ENCODE measurements at places on chromosomes 5 and 9.

DNA sequence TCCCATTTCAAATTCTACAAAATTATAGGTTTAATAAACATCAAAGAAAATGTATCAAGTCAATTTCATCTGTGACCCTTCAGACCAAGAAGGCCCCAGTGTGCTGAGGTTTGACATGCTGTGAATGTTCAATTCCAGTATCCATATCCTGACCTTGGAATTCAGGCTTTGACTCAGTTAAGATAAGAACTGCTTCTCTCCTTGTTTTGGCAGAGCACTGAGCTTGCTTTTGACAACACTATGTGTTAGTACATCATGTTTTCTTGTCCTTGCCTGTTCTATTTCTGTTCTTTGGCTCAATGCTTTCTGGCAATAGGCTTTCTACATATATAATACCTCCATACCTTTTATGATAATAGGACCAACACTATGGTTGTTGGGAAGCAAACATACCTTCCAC, 105.6 kb downstream of the PLCXD3 start:
- no peak for DNase-seq

GRCh38 chr9:27491154-27491553, 32.9 kb upstream of the IFNK start:
- peak; percentile 4 for DNase-seq

- no peak for DNase-seq
Observed at GRCh38 chr9:86843206-86843605, 104.1 kb downstream of the GAS1 start.

GRCh38 chr9:89375191-89375760, 57.0 kb downstream of the SECISBP2 start:
- peak; percentile 40 for DNase-seq

- no peak for DNase-seq
Observed at GRCh38 chr5:66987949-66988838, 208.4 kb downstream of the CD180 start.

DNA sequence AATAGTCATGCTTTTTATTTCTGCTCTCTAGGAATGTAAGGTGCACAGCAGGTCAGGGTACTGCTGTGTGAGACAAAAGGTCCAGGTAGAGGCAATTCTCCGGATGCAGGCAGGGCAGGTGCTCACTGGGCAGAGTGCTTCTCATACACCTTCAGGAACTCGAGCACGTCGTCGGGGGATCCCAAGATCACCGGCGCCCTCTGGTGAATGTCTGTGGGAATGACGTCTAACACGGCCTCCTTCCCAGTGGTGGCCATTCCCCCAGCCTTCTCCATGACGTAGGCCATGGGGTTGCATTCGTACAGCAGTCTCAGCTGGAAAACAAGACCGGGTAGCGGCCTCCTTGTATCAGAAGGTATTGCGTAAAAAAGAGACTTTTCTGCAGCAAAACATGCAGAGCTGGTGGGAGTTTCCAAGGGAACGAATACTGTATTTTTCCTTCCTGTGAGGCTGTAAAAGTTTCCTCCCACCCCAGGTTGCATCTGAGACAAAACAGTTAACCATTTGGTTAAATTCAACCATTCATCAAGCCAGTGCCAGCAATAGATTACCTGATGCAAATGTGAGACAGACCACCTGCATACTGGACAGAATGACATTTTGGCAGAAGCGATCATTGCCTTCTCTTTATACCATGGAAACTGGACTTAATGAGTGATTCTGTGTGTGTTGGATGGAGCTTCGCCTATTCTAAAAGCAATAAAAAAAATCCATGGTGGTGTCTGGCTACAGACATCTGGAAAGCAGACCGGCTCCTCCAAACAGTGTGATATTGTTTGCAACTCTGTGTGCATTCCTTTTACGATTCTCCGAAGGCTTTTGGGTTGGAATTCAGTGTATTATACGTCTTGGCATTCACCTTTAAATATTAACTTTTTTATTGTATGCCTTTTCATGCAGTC, 9.9 kb upstream of the FBP2 start:
- DNase-seq, result peak; percentile 60

DNA sequence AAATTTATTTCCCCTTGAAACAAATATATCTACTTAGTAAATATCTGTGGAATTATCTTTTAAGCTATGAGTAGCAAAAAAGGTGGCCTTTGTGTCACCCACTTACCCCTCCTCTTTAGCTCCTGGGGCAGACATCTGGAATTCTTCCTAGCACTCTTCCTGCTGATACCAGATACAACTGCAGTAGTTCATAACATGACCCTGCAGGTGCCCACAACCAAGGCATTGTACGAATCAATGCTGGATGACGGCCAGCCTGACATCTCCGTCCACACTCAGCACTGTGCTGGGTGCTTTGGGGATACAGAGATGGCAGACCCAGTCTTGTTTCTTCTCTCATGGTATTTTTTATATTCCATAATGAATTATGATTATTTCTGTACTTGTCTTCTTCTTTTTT, 152.3 kb downstream of the GOLPH3 start:
- DNase-seq, result no peak

GRCh38 chr5:5481206-5481605, 58.7 kb downstream of the ICE1 start:
- no peak for DNase-seq
